RPMI7951 (cell line): ENCODE measurements at places on chromosomes 4 and X. TPM values are rescaled to one million over a fixed set of nuclear protein-coding genes. Genes with fewer than 3 reads are reported as not detected.

DNA sequence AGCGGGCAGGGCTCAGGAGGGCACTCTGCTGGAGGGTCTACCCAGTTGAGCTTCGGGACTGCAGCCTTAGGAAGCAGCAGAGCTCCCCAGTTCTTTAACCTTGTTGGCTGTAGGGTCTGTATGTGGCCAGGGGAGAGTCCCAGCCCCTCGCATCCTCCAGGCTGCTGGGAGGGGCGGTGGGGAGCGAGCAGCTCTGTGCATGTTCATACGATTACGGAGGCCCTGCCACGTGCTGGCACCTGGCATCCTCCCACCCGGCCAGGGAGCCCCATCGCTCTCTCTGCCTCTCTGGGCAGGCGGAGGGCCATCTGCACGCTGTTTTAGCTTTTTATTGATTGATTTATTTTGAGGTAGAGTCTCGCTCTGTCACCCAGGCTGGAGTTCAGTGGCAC, 21.2 kb downstream of the NSG1 start:
- no peak for DNase-seq

GRCh38 chr4:1748465-1748995, 27.2 kb downstream of the TACC3 start:
- DNase-seq, result peak; percentile 47

- no peak for DNase-seq
Measured at GRCh38 chr4:4580494-4580893, 38.6 kb upstream of the STX18 start.

DNA sequence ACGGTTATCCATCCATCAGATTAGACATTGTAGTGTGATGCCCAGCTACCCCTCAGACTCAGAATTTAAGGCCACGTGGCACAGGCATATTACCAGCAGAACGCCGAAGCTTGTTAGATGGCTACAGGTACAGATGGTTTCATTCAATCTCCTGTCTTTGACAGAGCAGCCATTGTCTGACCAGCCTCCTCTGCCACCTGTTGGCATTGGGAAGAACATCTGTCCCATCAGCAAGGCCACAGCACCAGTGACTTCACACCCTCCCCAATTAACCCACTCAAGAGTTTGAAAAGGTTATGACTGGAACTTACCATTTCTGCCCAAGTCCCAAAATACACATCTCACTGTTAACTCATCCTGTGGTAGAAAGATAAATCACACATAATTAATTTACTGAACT, 22.0 kb upstream of the PHKA2 start:
- no peak for DNase-seq

DNA sequence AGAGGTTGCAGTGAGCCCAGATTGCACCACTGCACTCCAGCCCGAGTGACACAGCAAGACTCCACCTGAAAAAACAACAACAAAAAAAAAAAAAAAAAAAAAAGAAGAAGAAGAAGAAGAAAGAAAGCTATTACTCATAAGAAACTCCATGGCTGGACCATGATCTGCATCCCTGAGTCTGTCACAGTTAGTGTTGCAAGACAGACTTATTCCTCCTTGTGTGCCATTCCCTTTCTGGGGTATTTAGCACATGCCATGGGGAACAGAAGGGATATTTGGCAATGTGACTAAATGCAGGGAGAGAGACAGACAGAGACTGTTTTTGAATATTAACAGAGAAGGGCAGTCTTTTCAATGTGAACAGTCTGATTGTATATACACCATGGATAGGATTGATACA, 16.7 kb upstream of the PDS5A start:
- no peak for DNase-seq

DNA sequence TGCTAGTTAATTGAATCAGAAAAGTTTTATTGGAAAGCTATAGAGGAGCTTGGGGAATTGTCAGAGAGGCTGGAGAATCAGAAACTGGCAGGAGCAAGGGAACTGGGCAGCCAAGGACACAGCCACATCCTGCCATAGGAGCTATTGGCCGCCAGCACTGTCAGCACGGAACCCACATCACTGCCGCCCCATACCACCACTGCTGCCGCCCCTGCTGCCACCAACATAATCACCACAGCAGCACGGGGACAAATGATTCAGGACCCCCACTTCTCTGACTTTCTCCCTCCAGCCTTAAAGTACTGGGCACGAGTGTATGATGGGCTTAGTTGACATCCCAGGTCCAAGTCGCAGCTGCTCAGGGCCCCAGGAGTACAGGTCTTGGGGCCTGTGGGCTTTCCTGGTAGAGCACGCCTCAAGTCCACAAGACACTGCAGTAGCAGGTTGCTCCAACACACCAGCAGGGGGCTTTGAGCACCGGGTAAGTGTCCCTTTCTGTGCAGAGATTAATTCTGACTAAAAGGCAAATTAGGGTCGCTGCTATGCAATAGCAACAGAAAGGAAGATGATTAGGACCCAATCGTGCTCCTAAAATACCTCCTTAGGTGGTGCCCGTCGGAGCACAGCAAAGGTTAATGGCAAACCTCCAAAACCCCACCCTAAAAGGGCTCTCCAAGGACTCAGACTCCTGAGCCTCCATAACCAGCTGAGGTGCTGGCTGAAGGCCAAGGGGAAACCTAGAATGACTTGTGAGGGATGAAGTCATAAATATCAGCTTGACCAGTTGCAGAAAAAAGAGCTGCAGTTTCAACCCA, 6.9 kb downstream of the PJA1 start:
- DNase-seq, result peak; percentile 77

GRCh38 chrX:51847463-51847862, 46.0 kb upstream of the MAGED1 start:
- no peak for DNase-seq

DNA sequence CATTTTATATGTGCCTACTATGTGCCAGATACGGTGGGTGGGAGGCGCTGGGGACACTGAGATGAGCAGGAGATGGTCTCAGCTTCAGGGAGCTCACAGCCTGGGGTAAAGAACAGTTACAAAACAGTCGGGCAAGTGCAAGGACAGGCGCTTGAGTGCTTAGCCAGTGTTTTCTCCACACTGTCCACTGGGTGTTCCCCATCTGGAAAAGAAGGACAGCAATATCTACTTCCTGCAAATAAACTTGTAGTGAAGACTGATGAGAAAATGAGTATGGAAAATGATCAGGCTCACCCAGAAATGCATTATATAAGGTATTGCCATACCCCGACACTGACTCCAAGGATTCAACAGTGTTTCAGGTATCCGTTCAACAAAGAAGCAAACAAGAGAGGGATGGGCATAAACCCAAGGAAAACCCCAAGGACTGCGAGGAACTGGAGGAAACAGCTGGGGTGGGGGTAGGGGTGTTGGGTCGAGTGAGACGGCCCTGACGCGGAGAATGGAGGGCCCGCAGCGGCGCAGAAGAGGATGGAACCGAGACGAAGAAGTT, 835 bp downstream of the TMEM185A start:
- DNase-seq, result peak; percentile 40

DNA sequence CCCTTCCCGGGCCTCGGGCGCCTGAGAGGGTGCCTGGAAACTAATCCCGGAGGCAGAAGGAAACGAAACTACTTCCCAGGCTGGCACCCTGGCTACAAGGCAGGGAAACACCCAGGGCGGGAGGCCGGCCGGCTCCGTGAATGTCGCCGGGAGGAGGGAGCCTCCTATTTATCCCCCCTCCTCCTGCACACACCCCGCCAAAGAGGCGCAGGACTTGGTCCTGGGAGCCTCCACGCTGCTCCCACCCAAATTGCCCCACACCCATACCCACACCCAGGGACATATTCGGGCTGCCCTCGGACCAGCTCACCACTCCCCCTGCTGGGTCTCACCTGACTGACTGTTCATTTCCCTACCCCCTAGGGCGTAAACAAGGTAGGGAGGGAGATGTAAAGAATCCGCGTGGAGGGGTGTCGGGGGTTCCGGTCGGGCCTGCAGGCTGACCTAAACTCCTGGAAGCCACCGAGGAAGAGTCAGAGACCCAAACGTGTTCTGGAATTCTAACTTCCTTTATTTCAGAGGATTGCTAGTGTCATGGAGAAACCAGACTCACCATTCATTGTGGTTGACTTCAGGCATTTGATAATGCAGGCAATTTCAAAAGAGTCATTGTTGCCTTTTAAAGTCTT, at the start of gene BTC:
TSS of gene BTC (minus strand) at position 142 of the 629 bp plus-strand sequence. CDS start 198 bp downstream, outside the sequence.
- peak; percentile 2 for DNase-seq

- DNase-seq, result no peak
Measured at GRCh38 chrX:14591976-14592375, 62.6 kb downstream of the GLRA2 start.

DNA sequence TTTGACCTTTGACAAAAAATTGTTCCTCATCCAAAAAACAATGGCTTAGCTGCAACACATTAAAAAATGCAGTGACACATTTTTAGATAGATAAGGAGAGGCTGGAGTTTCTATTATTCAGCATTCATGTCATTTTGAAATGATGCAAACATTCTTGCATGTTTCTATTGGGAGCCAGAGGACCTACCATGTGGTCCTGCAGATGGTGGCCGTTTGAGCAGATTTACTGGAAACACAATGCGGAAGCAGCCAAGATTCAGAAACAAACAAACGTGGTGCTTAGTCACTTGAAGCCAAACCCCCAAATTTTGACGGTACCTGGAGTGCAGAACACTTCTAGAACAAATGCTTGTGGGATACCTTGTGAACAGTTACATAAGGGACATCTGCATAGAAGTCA, 456.7 kb downstream of the PCDH18 start:
- DNase-seq, result no peak

GRCh38 chrX:114905251-114905650, 112.2 kb downstream of the IL13RA2 start:
- no peak for DNase-seq

- DNase-seq, result peak; percentile 4
Measured at GRCh38 chr4:23235628-23236390, 543.1 kb downstream of the GBA3 start.

- DNase-seq, result no peak
Measured at GRCh38 chrX:69080855-69081465, 84.3 kb downstream of the PJA1 start.

PDZD4 gene
- total RNA-seq, result 0.12 and 0.68 TPM in 2 replicates

PYURF gene
- 85.2 and 91.3 TPM in 2 replicates for total RNA-seq

RGN gene
- 0.10 TPM in 1 of 2 replicates, not detected in the other for total RNA-seq
